ENCODE measurements at places on chromosomes 2 and 18.

DNA sequence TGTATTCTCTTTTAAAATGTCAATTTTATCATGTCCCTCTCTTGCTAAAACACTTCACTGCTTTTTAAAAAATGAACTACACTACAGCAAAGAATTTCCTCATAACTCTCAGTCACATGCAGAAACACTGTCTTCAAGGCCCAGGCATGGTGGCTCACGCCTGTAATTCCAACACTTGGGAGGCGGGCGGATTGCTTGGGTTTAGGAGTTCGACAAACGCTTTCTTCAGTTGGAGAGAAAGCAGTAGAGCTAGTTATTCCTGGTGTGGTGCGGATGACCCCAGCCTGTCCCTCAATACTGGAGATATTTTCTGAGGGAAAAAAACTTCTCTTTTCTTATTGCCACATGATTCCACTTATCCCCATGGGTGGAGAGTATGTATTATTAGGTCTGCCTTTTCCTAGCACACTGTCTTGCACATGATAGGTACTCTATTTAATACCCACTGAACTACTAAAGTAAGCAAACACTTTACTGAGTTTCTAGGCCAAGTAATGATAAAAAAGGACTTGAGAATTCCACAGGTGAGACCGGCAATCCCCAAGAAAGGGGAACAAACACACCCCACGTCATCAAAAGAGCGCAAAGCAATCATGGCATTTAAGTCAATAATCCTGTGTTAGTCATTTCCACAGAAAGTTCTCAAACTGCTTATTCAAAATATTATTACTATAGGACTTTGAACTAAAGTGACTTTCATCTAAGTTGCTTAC is 77.1 kb downstream of the SPIRE1 start:
- DNase-seq: no peak

DNA sequence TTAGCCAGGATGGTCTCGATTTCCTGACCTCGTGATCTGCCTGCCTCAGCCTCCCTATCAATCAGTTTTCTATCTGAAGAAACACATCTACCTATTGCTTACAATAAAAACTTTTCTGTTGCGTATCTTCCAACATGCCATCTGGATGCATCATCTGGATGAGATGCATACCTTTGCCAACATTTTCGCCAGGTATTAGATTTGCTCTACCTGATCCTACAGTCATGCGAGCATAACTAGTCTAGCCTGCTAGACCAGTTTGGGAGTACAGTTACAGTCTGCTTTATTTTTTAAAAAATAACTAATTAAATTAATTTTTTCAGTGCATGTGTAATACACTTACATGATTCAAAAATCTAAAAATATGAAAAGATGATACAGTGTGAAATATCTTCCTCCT is 334.0 kb upstream of the MEX3C start:
- DNase-seq: no peak

DNA sequence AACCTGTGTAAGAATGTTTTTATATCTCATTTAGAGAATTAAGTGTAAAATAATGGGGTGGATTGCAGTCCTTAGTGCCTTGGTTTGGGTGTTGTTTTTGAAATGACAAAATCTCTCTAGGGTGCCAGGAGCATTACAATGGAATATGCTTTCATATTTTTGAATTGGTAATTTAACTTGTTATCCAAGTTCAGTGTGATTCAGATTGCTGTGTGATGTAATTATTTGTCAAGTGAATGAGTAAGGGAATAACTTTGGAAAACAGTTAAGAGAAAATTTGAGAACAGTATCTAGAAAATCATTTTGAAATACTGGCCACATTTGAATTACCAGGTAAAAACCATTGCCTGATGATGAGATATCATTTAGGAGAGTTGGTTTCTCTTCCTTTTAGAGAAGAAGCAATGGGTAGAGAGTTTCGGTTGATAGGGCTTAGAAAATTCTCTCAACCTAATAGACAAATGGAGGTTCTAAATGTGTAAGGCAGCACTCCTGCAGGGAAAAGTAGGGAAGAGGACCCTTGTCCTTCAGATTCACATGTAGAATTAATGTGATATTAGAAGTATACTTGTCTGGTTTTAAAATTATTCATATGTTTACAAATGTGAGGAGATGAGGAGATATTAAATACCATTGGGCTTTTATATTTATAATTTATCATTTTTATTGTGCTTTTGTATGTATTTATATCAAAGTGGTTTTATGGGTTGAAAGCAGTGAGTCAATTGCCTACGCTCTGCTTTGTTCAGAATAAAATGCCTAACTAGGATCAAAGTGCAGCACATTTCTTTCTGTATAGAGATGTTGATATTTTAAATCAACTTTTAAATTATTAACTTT is 124.8 kb downstream of the PHLPP1 start:
- no peak for DNase-seq

DNA sequence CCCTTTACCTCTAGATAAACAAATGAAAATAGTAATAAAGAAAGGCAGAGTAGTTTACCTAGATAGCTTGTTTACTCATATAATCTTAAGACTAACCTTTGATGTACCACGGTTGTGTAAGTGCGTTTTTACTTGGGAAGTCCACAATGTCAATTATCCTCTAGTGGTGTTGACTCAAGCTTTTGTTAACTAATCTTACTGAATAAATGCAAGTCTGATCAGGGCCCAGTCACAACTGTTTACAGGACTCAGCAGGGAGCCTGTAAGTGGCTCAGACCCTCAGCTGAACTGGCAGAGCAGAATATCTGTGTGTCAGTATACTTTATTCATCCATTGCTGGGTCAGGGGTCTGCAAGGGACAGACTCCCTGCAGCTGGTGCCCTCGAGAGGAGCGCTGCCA is 98.1 kb upstream of the ACAA2 start:
- peak; percentile 89 for DNase-seq

- DNase-seq: no peak
These were observed 183.7 kb upstream of the ALKAL2 start for GRCh38 chr2:471560-471959.

GRCh38 chr2:236195726-236196125 is 27.5 kb upstream of the GBX2 start:
- no peak for DNase-seq
